ENCODE measurements at places on chromosomes 4 and X. TPM values are rescaled to one million over a fixed set of nuclear protein-coding genes. Genes with fewer than 3 reads are reported as not detected.
A peak's percentile ranks its signal among the peaks of the same experiment; 100 is the strongest.

DNA sequence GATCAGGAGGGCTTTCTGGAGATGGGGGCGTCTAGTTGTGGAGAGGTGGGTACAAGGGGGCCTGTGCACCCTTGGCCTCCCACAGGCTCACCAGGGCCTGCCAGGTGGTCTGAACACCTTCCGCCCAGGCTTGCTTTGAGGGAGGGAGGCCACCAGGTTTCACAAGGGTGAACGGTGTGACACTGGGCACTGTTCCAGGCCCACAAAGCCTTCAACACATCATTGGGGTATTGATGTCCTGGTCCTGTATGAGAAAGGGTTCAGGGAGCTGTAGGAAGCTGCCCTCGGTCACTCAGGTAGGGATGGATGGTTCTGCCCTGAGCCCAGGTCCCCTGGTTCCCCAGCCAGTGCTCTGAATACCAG lies 6.0 kb downstream of the HTRA3 start:
- no peak for DNase-seq

- DNase-seq: no peak
Measured at GRCh38 chrX:124863303-124863702, 456.4 kb upstream of the TEX13C start.

DNA sequence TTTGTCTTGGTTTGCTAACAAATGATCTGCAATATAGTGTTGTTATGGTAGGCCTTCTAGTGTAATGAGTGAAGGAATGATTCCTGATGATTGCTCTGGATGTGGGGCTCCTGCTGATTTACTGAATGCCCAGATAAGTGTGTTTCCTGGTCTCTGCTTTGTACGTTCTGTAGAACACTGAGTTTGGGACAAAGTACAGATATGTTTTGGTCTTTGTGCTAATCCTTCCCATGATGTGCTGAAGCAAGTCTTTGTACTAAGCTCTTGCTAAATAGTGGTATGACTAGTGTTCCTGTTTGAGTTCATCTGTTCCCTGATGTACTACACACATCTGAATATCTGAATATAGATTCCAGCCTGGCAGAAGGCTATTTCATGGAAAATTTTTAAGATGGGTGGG lies 36.9 kb upstream of the XIAP start:
- no peak for DNase-seq

GRCh38 chrX:9911487-9911886 lies 55.7 kb upstream of the CLDN34 start:
- no peak for DNase-seq

DNA sequence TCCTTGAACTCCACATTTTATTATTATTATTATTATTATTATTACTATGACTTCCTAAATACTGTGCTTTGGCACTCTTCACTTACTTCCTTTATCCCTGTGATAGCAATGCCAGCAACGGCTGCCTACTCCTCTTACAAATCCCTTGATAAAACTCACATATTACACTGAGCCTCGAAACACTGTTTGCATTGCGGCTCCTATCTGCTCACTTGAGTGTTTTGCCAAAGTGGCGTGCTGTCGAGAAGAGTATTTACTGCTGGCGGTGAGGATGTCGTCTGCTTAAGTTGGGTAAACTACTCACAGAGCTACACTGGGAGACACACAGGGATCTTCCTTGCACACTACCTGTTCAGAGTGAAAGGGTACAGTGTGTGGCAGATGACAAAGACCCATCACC lies 143.4 kb upstream of the VCX3A start:
- no peak for DNase-seq

GRCh38 chr4:10074767-10075105 lies 41.9 kb downstream of the WDR1 start:
- DNase-seq: no peak

- peak; percentile 61 for DNase-seq
Measured at GRCh38 chr4:184473499-184474262, 669 bp downstream of the IRF2 start.

DNA sequence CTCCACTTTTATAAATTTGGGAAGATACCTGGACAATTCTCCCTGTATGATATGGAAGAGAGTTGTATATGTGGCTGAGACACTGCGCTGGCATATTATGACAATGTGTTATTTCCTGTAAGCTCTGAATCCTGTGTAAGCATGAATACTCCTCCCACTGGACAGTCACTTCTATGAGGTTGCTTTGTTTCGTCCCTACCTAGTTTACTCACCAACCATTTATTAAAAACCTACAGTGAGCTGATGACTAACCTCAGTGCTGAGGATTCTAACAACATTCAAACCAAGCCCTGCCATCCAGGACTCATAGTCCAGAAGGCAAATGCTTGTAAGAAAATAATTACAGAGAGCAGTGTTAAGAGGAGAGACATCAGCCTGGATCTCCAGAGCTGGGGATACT lies 1632.9 kb upstream of the TENM3 start:
- no peak for DNase-seq

- DNase-seq: no peak
Measured at GRCh38 chr4:64774626-64775025, 365.4 kb upstream of the TECRL start.

DNA sequence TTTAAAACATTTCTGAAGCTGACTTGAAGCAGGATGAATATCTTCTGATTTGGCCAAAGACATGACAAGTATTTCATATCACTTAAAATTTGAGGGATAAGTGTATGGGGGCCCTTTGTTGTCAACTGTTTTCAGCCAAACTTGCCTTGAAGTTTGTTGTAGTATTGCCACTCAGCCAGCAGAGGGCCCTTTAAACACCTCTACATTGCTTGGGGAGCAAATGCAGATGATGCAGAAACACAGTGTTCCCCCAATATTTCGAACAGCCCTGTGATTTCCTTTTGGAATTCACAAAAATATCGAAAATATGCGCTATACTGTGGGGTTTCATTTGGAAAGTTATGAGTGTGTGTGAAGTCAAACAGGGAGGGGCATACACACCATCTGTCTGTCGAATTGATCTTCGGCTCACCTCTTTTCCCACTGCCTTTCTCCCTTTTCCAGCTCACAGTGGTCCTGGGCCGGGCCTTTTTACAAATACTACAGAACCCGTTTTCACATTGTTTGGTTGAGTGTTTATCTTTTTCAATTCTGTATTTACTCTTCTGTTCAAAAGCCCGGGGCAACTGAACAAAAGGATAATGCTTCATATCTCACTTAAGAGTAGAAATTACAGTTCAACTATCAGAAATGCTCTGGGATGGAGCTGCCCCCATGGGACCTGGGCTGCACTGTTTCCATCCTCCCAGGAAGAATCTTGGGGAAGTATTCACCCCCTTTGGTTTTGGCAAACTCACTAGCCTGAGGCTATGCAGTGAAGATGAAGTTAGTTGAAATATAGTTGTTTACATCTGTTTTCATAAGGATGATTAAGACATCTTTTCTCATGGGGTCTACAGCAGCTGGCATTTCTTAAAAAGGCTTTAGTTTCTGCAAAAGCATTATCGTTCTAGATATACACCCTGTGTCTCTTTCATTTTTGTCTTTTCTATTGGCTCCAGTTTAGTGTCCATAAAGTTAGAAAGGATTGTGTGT lies 137.6 kb downstream of the EGF start:
- DNase-seq: no peak

GRCh38 chr4:182074810-182075209 lies 168.4 kb upstream of the TENM3 start:
- no peak for DNase-seq

DNA sequence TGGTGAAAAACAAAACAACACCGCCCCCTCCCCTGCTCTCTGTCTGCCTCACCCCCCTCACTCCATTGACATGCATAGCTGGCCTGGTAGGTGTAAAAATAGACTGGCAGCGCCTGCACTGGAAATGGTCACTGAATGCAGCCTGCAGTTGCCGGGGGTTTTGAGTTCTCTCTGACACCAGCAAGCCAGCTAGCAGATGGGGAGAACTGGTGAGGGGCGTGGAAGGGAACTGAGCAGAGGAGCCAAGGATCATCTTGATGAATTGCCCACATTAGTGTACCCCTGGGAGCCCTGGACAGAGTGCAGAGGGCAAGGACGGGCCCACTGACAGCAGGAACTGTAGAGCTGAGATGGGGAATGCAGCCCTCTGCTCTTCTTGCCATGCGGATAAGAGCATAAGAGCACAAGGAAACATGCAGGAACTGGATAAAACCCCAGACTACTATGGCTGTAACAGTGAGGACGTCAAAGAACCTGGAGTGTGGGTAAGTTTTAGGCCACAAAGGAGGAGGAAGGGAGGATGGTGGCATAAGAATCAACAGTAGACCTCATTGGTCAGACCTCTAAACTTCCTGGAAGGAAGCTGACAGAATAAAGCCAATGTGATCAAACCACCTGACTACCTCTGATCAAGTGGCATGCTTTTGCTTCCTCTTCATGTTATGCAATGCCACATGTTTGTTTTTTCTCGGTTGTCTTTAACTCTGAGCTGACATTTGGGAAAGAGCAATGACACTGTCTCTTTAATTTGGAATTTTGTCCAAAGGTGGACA lies 96.3 kb downstream of the ANK2 start:
- DNase-seq: no peak

DNA sequence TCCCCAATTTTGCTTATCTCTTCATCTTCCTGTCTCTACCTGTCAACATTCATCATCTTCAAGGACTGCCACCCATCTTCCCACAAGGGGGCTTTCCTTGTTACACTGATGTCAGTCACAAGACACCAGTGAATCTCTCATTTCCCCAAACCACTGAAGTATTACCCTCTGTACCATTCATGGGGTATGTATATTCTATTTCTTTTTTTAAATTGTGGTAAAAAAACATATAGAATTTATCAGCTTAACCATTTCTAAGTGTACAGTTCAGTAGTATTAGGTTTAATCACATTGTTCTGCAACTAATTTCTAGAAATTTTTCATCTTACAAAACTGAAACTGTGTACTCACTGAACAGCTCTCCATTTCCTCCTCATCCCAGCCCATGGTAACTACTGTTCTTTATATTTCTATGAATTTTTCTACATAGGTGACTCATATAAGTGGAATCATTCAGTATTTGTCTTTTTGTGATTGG lies 98.6 kb downstream of the LARP7 start:
- DNase-seq: no peak

GRCh38 chrX:67384403-67384802 lies 159.4 kb upstream of the AR start:
- DNase-seq: no peak

DNA sequence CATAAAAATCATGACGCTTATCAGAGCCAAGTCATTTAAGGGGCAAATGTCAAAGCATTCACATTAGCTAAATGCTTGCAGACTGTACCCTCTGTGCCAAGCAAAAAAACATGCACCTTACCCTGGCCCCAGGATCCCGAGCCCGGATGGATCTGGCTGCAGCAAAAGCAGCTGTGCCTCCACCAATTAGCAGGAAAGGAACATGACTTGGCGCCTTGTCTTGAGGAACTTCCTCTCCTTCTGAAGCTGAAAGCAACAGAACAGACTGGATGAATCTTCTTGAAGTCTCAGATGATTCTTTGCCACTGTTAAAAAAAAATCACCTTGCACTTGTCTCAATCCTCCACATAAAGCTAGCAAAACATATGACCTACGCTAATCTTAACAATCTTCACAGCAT lies 18.0 kb downstream of the AIFM1 start:
- no peak for DNase-seq

GRCh38 chr4:102641793-102642192 lies 119.0 kb downstream of the MANBA start:
- no peak for DNase-seq

GRCh38 chrX:23783589-23784469 lies 856 bp downstream of the SAT1 start:
- DNase-seq: no peak

- DNase-seq: no peak
Measured at GRCh38 chrX:153888344-153888743, 2.4 kb upstream of the L1CAM start.

DNA sequence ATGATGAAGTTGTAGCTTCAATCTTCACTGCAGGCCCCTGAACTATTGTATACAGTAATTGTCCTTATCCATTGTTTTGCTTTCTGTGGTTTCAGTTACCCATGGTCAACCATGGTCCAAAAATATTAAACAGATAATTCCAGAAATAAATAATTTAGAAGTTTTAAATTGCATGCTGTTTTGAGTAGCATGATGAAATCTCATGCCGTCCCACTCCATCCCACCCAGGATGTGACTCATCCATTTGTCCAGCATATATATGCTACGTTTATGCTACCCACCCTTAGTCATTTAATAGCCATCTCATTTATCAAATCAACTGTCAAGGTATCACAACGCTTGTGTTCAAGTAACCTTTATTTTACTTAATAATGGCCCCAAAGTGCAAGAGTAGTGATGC lies 34.5 kb downstream of the IQCM start:
- DNase-seq: no peak

DNA sequence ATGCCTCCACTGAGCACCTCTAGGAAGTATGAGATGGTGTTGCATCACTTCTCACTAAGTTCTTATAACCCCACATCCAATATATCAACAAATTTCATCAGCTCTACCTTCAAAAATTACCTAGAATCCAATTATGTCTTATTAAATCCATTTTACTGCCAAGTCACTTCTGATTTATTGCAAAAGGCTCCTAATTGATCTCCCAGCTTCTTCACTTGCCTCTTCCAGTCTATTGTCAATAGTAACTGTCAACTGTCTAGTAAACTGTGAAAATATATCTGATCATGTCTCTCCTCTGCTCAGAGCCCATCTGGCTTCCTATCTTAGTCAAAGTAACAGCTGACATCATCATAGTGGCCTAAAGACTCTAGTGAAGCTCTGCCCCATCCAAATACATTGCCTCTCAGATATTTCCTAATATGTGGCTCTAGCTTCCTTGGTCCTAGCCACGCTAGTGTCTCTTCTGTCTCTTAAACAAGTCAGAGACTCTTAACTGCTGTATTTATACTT lies 414.5 kb upstream of the ATOH1 start:
- no peak for DNase-seq

- DNase-seq: no peak
Measured at GRCh38 chr4:27123123-27123768, 262.6 kb downstream of the STIM2 start.

DNA sequence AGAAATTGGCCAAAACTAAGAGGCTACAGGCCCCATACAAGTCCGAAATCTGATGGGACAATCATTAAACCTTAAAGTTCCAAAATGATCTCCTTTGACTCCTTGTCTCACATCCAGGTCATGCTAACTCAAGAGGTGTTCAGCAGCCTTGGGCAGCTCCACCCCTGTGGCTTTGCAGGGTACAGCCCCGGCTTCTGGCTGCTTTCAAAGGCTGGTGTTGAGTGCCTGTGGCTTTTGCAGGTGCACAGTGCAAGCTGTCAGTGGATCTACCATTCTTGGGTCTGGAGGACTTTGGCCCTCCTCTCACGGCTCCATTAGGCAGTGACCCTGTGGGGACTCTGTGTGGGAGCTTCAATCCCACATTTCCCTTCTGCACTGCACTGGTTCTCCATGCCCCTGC lies 329.1 kb upstream of the MAD2L1 start:
- DNase-seq: no peak

- DNase-seq: no peak
Measured at GRCh38 chr4:121594796-121595526, 101.8 kb downstream of the ANXA5 start.

The SMIM10L2A gene
- 1.1 TPM for total RNA-seq

The IL9R gene
- 22.1 TPM for total RNA-seq

The HERC5 gene
- 3.0 TPM for total RNA-seq

The NUDT10 gene
- 4.6 TPM for total RNA-seq

The OTUD6A gene
- not detected for total RNA-seq

The CCKAR gene
- total RNA-seq: not detected

The MAGEC3 gene
- not detected for total RNA-seq

The CXCL11 gene
- total RNA-seq: 0.31 TPM

The PASD1 gene
- not detected for total RNA-seq

The USP38 gene
- total RNA-seq: 20.5 TPM

The HS3ST1 gene
- 9.8 TPM for total RNA-seq

The FREM3 gene
- total RNA-seq: 0.39 TPM

The MMRN1 gene
- 32.3 TPM for total RNA-seq

The SLC9B1 gene
- 1.8 TPM for total RNA-seq

The LONRF3 gene
- total RNA-seq: 6.9 TPM

The TENM3 gene
- 0.96 TPM for total RNA-seq
